ENCODE measurements at places on chromosomes 13 and 19.
A peak's percentile ranks its signal among the peaks of the same experiment; 100 is the strongest.

DNA sequence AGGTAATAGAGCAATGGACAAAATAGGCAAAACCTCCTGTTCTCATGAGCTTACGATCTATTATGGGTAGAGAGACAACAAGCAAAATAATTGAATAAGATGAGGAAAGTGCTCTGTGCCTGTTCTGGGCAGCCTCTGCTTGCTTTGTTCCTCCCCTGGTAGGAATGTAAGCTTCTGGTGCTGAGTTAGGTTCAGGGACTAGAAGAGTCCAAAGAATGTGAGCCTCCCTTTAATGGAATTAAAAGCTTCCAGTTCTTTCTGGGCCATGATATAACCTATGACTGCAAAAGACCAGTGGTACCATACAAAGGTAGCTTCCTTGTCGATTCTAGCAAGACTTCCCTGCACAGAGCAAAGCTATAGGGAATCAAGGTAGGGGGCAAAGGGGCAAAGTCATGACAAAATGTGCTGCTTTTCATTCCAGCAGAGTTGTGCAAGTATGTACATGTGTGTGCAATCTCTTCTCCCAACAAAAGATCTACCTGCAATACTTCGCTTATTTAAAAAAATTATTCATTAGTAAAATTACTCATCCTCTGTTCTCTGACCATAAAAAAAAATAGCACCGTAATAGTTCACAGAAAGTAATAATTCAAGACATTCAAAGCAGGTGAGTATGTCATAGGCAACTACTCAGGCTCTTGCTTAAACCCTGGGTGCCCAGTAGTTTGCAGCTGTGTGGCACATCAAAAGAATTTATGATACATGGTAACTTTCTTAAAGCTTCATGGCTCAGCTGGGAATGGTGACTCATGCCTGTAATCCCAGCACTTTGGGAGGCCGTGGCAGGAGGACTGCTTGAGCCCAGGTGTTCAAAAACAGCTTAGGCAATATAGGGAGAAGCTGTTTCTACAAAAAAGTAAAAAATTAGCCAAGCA, 21.4 kb downstream of the ACOD1 start:
- no peak for DNase-seq

DNA sequence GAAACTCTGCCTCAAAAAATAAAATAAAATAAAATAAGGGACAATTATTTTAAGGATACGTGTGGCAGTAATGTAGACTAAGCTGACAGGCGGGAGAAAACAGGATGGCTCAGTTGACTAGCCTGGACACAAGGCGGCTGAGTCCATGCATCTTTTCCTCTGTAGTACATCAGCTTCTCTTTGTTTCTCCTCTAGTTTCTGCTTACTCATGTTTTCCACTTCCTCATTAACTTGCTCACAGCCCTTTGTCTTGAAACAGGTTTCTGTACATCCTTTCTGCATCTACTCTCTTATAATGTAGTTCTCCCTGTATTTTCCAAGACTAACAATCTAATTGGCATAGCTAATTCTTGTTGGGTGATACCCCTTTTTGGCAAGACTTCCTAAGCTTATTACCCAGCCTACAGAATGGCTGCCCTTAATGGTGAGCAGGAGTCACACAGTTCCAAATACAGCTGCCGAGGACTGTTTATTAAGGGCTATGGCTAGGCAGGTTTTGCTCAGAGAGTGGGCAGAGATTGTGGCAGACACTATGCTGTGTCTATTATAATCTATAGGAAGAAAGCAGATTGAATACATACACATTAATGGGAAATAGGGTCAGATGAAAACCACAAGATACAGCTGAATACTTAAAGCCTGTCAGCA, 58.7 kb upstream of the KLF5 start:
- DNase-seq, result peak; percentile 51

DNA sequence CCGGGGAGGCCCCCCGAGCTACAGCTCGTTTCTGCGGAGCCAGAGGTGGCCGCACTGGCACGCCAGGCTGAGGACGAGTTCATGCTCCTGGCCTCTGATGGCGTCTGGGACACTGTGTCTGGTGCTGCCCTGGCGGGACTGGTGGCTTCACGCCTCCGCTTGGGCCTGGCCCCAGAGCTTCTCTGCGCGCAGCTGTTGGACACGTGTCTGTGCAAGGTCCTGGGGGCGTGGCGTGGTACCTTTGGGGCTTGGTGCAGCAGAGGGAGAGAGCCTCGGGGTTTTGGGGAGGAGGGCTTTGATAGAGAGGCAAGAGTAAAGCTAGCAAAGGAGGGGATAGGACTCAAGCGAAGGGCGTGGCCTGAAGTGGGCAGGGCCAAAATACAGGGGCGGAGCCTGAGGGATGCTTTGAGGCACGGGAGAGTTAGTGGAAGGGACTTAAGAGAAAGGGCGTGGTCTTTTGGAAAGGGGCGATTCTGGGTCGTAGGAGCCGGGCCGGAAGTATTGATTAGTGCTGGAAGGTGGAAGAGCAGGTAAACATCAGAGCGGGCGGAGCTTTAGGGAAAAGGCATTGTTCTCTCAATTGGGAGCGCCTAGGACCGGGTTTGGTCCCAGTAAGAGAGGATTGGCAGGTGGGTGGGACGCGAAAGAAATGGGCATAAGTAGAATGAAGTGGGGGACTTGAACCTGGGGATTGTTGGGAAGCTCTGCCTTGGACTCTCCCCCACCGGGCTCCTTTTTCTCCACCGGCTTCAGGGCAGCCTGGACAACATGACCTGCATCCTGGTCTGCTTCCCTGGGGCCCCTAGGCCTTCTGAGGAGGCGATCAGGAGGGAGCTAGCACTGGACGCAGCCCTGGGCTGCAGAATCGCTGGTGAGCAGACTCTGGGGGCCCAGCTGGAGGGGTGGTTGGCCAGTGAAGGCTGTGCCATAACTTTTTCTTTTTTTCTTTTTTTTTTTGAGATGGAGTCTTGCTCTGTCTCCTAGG, 1.2 kb downstream of the PPM1N start:
- DNase-seq, result peak; percentile 31

- DNase-seq, result no peak
Measured at GRCh38 chr13:32904266-32904665, 112.0 kb upstream of the KL start.

DNA sequence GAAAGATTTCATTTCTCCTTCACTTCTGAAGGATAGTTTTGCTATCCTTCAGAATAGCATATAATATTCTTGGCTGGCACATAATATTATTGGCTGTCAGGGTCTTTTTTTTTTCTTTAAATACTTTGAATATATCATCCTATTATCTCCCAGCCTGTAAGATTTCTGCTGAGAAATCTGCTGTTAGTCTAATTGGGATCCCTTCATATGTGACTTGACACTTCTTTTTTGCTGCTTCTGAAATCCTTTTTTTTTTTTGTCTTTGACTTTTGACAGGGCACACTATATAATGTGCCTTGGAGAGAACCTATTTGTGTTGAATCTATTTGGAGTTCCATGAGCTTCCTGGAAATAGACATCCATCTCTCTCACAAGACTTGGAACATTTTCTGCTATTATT, 136.9 kb upstream of the UBL3 start:
- DNase-seq, result no peak

DNA sequence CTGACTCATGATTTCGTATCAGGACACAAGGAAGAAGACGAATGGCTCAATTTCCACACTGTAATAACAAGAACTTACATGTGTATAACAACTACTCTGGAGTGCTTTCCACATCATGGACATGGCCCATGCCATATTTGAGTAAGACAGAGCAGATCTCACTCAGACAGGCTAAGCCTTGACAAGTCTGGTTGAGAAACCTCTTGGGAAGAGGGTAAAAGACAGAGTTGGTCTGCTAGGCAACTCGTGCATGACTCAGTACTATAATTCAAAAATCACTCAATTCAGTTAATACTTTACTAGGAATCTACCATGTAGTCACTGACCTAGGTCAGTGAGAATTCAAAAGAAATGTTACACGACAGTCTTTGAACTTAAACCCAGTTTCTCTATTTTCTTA, 5.7 kb upstream of the THSD1 start:
- DNase-seq, result no peak

DNA sequence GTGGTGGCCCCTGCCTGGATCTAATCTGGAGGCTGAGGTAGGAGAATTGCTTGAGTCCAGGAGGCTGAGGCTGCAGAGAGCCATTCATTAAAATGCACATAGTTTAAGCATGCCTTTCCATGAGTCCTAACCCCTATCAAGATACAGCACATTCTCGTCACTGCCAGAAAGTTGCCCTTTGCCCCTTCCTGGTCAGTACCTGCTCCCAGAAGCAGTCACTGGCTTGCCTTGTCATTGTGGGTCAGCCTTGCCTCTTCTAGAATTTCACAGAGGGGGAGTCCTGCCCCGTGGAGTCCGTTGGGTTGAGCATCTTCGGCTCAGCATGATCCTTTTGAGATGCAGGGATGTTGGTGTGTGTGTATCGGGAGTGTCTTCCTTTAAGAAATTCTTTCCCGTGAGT, 10.8 kb downstream of the BICRA start:
- DNase-seq, result no peak

- peak; percentile 94 for DNase-seq
Measured at GRCh38 chr13:50124536-50125303, 109.5 kb downstream of the KCNRG start.

- no peak for DNase-seq
Measured at GRCh38 chr19:54526972-54527371, 24.3 kb downstream of the LAIR2 start.

DNA sequence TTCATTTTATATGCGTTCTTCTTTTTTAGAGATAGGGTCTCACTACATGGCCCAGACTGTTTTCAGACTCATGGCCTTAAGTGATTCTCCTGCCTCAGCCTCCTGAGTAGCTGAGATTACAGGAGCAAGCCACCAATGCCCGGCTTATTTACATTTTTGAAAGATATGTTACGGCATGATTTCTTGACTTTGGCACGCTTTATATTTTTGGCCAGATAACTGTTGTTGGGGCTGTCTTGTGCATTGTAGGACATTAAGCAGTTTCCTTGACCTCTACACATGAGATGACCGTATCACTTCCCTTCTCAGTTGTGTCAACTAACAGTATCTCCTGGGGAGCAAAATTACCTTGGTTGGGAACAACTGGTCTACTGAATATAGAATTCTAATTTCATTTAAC, 28.9 kb upstream of the CLDN10 start:
- DNase-seq, result no peak

- DNase-seq, result no peak
Measured at GRCh38 chr13:113076681-113077401, 28.8 kb upstream of the F7 start.

- no peak for DNase-seq
Measured at GRCh38 chr13:108781312-108781711, 151.9 kb downstream of the MYO16 start.

GRCh38 chr19:55196803-55197202, 12.5 kb downstream of the PTPRH start:
- peak; percentile 29 for DNase-seq

DNA sequence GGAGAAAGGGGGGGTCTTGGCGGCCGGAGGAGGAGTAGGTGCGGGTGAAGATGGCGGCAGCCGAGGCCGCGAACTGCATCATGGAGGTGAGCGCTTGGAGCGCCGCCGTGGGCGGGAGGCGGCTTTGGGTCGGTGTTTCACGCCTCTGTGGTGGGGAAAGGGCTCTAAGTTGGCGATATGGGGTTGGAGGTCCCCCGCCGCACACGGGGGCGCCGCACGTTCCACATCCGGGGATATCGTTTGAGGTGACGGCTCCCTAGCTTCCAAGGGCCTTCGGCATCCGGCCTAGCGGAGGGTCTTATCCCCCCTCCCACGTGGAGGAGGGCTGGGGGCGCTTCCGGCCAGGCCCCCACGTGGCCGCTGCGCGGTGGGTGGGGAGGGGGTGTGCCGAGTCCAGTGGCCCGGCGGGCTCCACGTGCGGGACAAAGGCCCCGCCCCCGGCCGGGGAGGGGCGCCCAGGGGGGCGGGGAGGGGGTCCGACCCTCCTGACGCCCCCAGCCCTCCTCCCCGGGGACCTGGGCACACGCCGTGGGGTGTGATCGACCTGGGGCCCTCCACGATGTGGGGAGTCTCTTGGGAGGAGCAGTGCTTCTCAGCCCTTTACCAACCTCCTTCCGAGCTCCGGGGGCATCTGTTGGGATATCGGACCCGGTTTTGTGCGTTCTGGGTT, at the start of gene PRMT1:
Gene PRMT1 (plus strand): TSS at position 41 of the 670 bp plus-strand sequence. CDS start 10 bp downstream, at position 51.
- peak; percentile 63 for DNase-seq

DNA sequence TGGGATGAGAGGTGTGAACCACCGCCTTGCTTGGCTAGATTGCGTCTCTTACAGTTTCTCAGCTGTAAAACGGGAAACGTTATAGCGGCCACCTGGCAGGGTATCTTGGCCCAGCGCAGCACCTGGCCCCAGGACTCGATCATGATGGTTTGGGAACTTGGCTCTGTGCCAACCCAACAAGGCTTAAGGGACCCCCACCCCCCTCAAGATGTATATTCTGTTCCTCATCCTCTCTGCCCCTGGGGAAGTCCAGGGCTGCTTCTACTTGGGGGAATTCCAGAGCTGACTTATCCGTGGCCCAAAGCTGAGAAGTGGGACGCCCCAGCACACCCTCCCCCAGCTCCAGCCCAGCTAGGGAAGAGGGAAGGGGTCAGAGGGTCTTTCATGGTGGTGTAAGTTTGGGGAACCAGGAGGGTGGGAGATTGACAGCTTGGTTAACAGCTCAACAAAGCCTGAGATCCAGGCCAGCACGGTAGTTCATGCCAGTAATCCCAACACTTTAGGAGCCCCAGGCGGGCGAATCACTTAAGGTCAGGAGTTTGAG, 695 bp downstream of the ICAM1 start:
- DNase-seq, result peak; percentile 91

DNA sequence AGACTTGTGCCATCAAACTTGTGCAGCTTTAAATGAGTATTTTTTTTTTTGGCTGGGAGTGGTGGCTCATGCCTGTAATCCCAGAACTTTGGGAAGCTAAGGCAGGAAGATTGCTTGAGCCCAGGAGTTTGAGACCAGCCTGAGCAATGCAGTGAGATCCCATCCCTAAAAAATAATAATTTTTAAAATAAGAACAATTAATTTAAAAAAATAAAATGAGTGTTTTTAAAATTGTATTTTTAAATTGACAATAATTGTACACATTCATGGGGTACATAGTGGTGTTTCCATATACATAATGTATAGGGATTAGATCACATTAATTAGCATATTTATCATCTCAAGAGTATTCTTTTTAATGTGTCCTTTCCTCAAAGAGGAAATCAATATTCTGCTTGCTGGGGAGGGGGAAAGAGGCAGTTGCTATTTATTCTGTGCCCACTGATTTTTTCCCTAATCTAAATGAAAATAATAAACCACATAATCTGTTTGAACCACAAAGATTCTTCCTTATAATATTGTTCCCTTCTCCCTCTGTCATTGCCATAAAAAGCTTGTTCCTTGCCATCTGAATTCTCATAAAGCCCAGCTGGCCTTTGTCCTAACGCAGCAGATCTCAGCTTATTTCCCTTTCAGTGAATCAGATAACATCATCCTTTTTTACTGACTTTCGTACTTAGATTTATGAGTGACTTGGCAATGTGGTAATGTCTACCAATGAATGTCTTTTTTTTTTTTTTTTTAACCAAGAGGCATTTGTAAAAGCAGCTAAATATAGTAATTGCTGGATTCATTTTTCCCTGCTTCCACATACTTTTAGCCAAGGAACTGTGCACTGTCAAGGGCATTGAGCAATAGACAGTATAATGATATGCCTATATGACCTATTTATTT, 81.8 kb upstream of the RUBCNL start:
- no peak for DNase-seq
